Stimulated activated CD4-positive, alpha-beta T cell treated with anti-CD3 and anti-CD28 coated beads, TNF-alpha, amount 100 ng/mL, for 24 hours (primary cell): ENCODE measurements at places on chromosomes 5 and 9.

DNA sequence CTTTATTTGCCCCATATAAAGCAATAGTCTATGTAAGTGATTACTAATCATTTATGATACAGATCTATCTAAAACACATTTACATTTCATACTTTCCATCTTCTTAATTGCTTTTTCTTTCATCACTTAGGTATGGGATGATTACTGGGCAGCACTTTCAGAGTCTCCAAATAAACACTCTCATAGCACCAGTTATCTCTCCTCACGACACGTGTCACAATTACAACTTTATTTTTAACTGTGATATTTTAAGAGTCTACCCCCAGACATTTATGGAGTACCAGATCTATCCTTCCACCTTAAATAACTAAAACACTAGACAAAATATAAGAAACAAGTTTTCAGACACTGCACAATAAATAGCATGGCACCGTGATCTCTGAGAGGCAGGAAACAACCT, 32.9 kb downstream of the HOMER1 start:
- no peak for DNase-seq

DNA sequence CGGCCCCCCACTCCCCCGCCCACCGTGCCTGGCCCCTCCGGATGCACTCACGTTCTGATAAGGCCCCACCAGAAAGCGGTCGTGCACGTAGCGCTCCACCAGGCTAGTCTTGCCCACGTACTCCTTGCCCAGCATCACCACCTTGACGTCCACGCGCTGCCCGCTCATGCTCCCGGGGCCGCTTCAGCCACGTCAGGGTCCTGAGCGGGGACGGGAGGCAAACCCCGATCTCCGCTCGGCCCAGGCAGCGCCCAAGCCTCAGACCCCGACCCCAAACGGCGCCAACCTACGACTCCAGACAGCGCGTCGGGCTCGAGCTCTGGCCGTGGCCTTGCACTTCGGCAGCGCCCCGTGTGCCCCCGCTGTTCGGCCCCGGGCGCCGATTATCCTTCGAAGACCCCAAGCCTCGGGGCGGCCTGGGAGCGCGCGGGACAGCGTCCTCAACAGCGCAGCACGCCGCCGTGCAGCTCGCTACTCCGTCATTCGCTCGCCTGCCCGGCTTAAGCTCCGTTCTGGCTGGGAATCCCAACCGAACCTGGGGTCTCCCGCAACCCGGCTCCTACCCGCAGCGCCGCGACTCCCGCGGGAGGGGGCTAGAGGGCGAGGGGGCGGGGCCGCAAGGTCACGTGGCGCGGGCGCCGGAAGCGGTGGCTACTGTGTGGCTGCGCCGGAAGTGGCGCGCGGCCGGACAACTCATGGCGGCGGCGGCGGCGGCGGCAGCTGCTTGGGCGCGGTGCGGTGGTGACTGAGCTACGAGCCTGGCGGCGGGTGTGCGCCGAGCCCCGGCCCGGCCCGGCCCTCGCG, at the start of the genes PRELID1 and RAB24:
PRELID1 (plus strand) TSS at position 679 of the 804 bp plus-strand sequence. CDS start 187 bp downstream, outside the sequence.
RAB24 (minus strand) TSS at position 599 of the 804 bp plus-strand sequence; CDS start at position 168, 431 bp downstream.
- DNase-seq, result peak; percentile 89

DNA sequence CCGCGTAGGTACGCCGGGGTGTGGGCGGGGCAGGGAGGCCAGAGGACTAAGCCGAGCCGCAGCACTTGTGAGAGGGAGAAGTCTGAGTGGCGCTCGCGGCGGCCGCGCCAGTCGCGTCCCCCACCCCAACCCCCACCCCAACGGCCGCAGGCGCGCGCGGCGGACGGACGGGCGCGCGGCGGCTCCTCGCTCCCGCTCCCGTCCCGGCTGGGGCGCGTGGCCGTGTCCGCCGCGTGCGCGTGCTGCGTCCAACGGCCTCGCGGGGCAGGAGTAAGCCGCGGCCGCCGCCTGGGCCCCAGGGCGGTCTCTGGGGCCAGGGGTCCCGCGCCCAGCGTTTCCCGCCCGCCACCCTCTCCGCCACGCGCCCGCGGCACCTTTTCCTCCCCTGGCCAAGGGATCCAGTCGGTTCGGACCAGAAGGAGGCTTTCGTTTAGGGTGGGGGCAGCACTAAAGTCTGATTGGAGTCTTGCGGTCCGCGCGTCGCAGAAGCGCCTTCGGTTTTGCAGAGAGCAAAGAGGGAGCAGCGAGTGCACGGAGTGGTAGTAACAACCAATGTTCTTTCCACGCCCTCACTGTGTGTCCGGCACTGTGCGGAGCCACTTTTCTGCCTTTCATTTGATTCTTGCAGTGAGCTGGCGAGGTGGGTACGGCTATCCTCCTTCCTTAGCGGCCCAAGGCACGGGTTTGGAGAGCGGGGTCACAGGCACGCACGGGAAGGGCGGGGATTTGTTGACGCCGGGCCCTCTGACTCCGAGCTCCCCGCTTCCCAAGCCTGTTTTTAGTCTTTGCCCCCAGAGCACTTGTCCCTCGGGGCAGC, 483 bp downstream of the G3BP1 start:
- no peak for DNase-seq

DNA sequence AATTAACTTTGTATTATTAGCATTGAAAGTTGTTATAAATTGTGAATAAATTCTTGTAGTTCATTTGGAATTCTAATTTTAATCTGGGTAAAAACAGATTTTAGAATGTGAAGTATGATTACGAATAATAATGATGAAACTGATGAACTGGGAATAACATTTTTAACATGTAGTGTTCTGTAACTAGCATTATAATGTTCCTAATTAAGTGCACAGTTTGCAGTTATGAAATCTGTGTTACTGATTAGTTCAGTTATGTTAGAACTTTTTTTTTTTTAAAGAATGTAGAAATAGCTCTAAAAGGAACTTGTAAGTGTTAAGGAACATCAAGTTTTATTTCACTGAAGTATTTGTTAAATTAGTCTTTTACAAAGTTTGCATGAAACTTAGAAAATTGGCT, 48.9 kb upstream of the EIF4EBP3 start:
- DNase-seq, result no peak
